ENCODE measurements at places on chromosomes 1 and 21. TPM values are rescaled to one million over a fixed set of nuclear protein-coding genes. Genes with fewer than 3 reads are reported as not detected.

GRCh38 chr1:78069784-78070183 is 24.0 kb downstream of the GIPC2 start:
- H3K27ac ChIP-seq, result no peak overlapping the region
- H3K4me1 ChIP-seq, result peaks cover 8% of the 10 kb centered on the region
- no peaks in the 10 kb centered on the region for H3K27me3 ChIP-seq
- DNase-seq, result no peak
- H3K36me3 ChIP-seq, result no peaks in the 10 kb centered on the region

- H3K27ac ChIP-seq, result no peak overlapping the region
- peak; percentile 43 for DNase-seq
- H3K27me3 ChIP-seq, result peaks cover 15% of the 10 kb centered on the region
- H3K4me1 ChIP-seq, result peaks cover 23% of the 10 kb centered on the region
Observed at GRCh38 chr1:54814571-54814970, 13.4 kb upstream of the TTC22 start.

GRCh38 chr1:180962178-180962577 is 49.5 kb downstream of the KIAA1614 start:
- no peaks in the 10 kb centered on the region for H3K27me3 ChIP-seq
- no peak overlapping the region for H3K27ac ChIP-seq
- no peak for DNase-seq
- peaks cover 37% of the 10 kb centered on the region for H3K36me3 ChIP-seq

DNA sequence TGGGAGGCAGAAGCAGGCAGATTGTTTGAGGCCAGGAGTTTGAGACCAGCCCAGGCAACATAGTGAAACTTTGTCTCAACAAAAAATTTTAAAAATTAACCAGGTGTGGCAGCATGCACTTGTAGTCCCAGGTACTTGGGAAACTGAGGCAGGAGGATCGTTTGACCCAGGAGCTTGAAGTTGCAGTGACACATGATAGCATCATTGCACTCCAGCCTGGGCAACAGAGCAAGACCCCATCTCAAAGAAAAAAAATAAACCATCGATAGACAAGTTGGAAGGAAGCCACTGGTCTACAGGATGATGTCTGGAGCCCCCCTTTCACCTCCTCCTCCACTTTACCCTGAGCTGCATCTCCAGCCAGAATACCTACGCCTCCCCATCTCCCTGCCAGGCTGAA is 16.5 kb downstream of the S100A6 start:
- H3K4me3 ChIP-seq, result no peak overlapping the region
- H3K36me3 ChIP-seq, result no peaks in the 10 kb centered on the region
- no peaks in the 10 kb centered on the region for H3K27me3 ChIP-seq
- peaks cover 25% of the 10 kb centered on the region for H3K4me1 ChIP-seq
- peak overlapping the region; percentile 90 for H3K27ac ChIP-seq

DNA sequence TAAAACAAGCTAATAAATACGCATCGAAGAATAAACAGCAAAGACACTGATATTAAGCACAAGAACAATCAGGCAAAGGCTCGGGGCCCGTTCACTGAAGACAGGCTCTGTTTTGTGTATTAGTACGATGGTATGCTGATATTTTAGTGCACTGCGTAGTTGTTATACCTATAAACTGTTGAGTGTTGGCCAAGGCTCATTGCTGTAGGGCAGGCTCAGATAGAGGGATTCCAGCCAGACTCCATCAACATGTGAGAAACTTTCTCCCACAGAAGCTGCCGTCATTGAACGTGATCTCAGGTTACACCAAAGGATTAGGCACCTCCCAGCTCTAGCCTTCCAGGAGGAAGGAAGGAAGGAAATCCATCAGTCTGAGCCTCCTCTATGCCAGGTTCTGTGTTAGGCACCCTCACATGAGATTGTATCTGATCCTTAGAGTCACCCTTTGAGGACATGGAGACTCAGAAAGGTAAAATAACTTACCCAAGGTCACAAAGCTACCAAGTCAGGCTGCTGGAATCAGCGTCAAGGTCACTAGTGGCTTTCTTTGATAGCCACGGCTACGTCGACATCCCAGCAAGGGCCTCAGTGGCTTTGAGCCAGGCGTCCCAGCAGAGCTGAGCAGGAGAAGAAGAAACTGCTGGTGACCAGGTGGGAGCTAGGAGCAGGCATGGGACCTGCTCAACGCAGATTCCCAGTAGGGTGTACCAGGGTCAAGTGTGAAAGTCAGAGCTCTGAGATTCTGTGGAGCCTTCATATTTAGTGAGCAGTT is 14.8 kb downstream of the BCAR3 start:
- H3K4me3 ChIP-seq, result no peak overlapping the region
- peaks cover 37% of the 10 kb centered on the region for H3K36me3 ChIP-seq

DNA sequence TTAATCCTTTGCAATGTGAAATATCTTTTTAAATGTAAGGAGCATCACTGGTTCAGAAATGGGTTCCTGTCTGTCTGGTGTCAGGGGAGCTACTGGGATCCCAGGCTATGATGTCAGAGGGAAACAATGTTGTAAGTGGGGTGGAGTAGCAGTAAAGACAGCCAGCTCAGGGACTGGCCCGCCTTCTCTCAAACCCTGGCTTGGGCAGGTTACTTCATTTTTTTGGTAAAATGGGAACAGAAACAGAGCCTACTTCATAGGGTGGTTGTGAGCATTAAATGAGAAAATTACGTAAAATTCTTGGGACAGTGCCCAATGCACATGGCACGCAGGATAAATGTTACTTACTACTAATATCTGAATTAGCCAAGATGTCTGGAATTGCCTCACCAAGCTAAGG is 30.7 kb upstream of the IL20 start:
- H3K4me1 ChIP-seq, result peaks cover 11% of the 10 kb centered on the region
- H3K4me3 ChIP-seq, result no peak overlapping the region
- DNase-seq, result no peak
- no peak overlapping the region for H3K27ac ChIP-seq
- H3K36me3 ChIP-seq, result no peaks in the 10 kb centered on the region

DNA sequence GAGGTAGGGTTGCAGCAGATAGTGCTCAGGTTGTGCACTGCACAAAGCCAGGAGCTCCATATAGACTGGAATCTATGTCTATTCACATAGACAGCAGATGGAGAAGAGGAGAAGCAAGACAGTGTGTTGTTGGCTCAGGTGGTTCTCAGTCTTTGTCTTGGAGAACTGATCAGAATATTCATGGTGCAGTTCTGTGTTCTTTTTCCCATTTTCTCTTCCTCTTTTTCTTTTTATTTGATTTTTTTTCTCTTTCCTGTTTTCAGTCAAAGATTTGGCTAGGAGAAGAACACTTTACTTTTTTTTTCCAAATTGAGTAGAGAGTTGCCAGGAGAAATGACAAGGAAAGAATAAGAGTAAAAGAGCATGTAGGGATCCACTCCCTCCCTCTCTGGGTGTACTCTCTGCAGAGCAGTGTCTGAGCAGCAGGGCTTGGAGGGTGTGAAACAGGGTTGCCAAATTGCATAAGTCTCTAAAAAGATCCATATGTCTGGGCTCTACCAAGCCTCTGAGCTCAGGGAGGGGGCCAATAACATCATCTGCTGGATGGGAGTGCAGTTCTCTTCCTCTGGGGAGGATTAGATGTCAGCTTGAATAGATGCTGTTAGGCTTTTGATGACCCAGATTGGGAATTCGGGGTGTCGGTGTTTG is 8.7 kb upstream of the CD34 start:
- no peak overlapping the region for H3K4me3 ChIP-seq
- peaks cover 3% of the 10 kb centered on the region for H3K36me3 ChIP-seq
- peaks cover 46% of the 10 kb centered on the region for H3K27me3 ChIP-seq
- no peak for DNase-seq
- no peak overlapping the region for H3K27ac ChIP-seq

DNA sequence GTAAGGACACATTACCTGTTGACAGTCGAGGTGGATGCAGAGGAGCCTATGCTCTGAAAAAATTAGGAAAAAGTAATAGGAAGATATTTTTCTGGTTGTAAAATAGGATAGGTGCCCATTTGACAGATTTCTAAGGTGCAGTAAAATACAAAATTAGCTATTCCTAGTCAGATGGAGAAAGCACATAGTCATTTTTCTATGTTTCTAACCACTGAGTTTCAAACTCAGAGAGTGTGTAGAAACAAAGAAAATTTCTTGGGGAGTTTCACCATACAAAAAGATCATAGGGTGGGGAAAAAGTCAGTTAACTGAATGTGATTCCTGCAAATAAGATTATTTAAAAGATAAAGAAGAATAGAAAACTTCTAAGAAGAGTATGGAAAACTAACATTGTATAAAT is 666.9 kb downstream of the KCNT2 start:
- no peaks in the 10 kb centered on the region for H3K27me3 ChIP-seq
- no peak for DNase-seq
- no peaks in the 10 kb centered on the region for H3K36me3 ChIP-seq
- no peak overlapping the region for H3K27ac ChIP-seq
- no peak overlapping the region for H3K4me3 ChIP-seq

DNA sequence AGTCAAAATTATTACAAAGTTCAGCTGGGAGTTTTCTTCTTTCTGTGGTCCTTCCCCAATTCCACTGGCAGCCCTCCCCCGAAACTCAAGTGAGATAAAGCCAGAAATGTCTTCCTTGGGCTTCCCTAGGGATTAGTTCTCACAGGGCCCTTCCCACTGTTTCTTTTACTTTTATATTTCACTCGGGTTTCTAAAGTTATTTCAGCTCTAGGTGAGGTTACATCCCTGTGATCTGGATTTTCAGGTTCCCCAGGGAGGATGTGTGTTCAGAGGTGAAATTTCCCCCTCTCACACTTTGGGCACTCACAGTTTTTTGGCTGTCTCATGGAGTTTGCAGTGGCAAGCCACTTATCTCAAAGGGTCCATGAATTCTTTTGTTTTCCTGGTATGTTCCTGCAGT is 77.3 kb downstream of the DRAM2 start:
- H3K36me3 ChIP-seq, result no peaks in the 10 kb centered on the region
- H3K4me3 ChIP-seq, result no peak overlapping the region
- no peaks in the 10 kb centered on the region for H3K4me1 ChIP-seq
- no peak overlapping the region for H3K27ac ChIP-seq
- no peaks in the 10 kb centered on the region for H3K27me3 ChIP-seq
- no peak for DNase-seq

- H3K36me3 ChIP-seq, result no peaks in the 10 kb centered on the region
- no peak overlapping the region for H3K4me3 ChIP-seq
- DNase-seq, result no peak
- no peak overlapping the region for H3K27ac ChIP-seq
Observed at GRCh38 chr1:110697606-110698005, 22.9 kb upstream of the KCNA3 start.

- no peak overlapping the region for H3K4me3 ChIP-seq
- H3K36me3 ChIP-seq, result no peaks in the 10 kb centered on the region
- no peak for DNase-seq
- H3K27ac ChIP-seq, result no peak overlapping the region
Observed at GRCh38 chr1:95229706-95230105, 4.3 kb upstream of the RWDD3 start.

DNA sequence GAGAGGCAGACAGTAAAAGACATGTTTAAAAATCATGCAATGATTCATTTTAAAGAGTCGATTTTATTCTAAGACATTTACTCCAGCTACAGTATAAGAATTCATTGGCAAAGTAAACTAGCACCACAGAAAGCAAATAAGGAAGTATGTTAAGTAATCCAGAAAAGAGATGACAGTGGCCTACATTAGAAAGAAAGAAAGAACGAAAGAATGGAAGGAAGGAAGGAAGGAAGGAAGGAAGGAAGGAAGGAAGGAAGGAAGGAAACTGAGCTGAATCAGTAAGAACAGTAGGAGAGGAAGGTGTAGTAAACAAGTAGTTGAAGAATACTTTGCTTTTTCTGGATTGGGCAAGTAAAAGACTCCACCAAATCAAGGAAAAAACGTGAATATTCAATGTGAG is 62.2 kb downstream of the ZZZ3 start:
- no peak for DNase-seq
- H3K27me3 ChIP-seq, result no peaks in the 10 kb centered on the region
- H3K4me1 ChIP-seq, result no peaks in the 10 kb centered on the region
- H3K27ac ChIP-seq, result no peak overlapping the region
- peaks cover 33% of the 10 kb centered on the region for H3K36me3 ChIP-seq

GRCh38 chr21:41605178-41605933 is 97.4 kb upstream of the TMPRSS2 start:
- H3K36me3 ChIP-seq, result no peaks in the 10 kb centered on the region
- peaks cover 27% of the 10 kb centered on the region for H3K4me1 ChIP-seq
- H3K27ac ChIP-seq, result no peak overlapping the region
- peaks cover 3% of the 10 kb centered on the region for H3K27me3 ChIP-seq
- DNase-seq, result no peak

- H3K4me3 ChIP-seq, result no peak overlapping the region
- H3K4me1 ChIP-seq, result peaks cover 26% of the 10 kb centered on the region
- no peak for DNase-seq
- no peaks in the 10 kb centered on the region for H3K27me3 ChIP-seq
Observed at GRCh38 chr1:93656491-93656890, 25.1 kb downstream of the BCAR3 start.

HRNR gene
- total RNA-seq, result not detected

ATF3 gene
- 117 TPM for total RNA-seq

PDC gene
- not detected for total RNA-seq

C1orf141 gene
- total RNA-seq, result not detected

KCNA3 gene
- 0.94 TPM for total RNA-seq

KCNT2 gene
- total RNA-seq, result 4.1 TPM

MYCL gene
- total RNA-seq, result 36.5 TPM
